ENCODE measurements at places on chromosomes 12 and 14.

DNA sequence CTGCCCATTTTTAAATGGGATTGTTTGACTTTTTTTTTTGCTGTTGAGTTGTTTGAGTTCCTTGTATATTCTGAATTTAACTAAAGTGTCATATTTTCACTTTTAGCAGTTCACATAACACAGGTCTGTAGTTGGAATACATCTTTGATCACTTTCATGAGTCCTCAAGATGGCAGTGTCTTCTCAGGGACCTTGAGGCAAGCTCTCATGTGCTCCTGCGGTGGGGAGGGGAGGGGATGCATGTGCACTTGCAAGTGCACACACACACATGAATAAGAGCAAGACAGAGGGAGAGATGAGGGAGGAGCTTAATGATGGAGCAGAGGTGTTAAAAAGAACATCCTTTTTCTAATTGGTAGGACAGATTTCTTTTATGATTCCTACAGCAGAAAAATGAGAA is 291.4 kb upstream of the OR4E1 start:
- no peak for DNase-seq

DNA sequence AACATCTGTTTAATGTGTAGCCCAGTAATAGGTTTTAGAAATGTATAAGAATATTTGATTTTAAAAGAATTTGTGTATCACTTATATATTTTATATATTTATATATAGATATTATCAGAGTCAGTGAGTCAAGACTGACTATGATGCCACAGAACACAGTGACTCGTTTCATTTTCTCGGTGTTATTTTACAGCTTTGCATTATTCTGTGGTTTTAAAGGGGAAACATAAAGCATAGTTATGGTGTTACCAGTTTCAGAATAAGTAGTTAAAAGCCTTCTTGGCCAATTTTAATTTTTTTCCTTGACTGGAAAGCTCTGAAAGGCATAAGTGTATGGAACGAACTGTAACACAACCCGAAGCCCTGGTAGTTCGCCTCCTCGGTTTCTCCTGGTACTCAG is 91.0 kb downstream of the GRIP1 start:
- DNase-seq, result no peak

DNA sequence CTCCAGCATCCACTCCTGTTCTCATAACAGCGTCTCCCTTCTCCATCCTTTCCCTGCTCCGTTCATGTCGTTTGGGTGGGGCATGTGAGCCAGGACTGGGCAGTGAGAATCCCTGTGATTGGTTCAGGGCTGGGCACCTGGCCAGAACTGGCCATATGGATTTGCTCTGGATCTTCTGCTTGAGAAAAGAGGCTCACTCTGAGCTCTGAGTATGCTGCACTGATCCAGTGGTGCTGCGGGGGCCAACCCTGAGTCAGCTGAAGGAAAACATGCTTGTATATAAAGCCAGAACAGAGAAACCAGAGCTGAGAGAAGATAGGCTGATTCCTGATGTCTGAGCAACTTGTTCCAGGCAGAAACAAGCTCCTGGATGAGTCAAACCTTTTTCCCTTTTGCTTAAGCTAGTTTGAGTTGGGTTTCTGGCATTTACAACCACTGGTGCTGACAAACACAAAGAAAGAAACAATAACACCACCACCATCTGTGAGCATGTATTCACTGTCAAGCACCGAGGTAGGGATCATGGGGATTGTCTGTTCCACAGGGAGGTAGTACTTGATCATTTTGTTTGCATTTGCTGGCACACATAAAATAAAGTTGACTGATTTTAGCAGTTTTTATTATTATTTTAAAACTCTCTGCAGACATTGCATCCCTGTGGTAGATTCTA is 14.0 kb upstream of the HPD start:
- peak; percentile 92 for DNase-seq

DNA sequence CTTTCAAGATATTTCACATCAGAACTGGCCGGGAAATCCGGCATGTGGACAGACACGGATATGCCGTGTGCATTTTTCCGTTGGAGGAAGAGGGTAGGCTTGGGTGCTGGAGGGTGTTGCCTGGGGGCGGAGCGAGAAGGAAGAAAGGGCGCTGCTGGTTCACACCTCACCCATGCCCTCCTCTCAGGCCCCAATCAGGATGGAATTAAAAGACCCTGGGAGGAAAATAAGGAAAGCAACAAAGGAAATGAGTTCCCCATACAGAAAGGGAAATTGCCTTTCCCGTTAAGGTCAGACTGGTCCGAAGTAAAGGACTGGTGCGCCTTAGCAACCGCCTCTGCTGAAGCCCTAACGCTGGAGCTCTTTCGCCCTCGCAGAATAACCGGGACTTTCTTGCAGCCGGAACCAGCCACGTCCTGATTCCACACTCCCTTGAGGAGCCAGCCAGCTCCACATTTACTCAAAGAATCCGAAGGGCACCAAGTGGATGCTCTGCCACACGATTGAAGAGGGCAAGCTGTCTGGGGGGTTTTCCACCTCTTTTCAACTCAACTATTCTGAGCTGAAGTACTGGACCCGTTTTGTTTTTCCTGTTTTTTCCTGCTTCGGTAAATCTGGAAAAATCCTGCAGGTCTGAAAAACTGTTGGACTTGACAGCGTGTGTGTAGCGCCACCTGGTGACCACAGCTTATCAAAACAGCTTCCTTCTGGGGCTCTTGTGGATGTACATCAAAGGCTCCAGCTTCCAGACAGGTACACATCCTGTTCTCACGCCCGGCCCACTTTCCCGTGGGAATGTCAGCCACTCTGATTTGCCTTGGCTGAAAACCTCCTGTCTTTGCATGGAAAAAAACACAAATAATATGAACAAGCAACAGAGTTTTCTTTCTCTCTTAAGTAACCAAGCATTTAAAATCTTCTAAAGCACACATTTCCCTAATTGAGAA is 37.6 kb upstream of the BCL2L14 start:
- DNase-seq, result peak; percentile 74

DNA sequence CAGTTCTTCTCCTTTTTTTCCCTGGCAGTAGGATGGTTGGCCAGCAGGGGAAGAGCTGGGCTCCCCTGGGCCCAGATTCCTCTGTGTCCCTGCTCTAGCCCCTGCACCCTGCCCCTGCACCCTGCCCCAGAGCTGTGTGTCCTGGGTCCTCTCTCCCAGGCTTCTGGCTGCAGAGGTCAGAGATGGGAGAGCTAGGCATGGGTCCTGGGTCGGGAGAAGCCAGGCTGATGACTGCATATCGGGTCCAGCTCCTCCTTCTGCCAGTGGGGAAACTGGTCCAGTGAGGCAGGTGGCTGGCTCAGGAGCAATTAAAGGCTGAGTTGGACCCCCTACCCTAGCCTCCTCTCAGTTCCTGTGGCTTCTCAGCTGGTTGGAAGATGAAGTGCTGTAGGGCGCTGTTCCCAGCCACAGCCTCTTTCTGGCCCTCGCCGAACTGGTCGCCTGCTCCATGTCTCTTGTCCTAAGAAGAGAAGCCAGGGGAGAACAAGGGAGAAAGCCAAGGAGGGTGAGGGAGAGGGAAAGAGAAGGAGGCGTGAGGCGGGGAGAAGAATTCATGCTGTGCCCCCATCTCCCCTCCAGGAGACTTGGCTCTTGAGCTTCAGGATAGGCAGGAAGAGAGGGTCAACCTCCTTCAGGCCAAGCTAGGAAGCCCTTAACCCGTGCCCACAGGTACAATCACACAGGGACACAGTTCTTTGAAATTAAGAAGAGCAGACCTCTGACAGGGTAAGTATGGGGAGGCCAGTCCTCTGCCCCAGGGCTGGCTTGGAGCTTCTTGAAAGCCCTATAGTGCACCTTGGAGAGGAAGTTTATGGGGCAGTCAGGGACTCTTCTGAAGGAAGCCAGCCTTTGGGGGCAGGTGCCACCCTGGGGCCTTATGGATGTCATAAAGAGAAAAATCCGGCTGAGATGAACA is 9.5 kb downstream of the VASH1 start:
- no peak for DNase-seq

DNA sequence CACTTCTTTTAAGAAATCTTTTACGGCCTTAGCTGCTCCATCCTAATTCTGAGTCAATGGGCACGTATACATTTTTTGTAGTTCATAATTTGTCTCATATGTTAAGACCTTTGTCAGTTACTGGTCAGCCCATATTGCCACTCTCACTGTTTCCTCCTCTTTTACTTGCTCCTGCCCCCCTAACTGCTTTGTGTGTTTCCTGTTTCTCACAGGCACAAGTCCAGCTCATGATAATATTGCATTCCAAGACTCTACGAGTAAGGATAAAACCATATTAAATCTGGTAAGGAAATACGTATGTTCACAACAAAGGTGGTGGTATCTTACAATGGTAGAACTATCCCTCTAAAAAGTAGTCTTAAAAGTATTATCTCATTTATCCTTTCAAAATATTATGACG is 111.7 kb downstream of the DNAI7 start:
- no peak for DNase-seq

GRCh38 chr12:26114720-26115401 is 10.0 kb downstream of the BHLHE41 start:
- no peak for DNase-seq

DNA sequence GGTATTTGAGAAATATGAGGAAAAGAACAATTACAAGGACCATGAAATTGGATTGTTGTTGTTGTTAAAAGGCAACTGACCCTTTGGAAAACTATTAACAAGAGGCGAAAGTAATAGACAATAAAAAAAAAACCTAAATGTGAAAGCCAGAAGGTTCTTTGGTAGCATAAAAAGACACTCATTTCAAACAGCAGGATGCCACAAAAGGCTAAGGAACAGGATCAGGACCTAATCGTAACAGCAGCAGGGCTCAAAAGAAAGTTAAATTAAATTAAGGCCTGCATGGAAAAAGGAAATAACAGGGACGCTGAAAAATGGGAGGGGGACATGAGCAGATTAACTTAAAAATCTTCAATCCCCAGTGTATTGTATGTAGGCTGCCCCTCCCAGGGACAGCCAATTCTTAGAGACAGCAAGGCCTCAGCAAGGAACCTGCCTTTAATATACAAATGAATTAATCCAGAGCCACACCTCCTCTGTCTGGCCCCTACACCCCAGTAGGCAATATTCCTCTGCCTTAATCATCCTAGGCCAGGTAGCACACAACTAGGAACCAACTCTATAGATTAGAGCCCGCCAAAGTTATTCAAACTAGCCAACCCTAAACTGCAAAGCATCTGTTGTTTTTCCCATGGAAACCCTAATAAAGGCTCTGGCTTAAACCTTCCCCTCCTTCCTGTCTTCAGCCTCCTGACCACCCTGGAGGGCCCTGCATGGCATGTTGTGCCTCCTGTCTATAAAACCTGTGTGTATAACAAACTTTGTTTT is 28.4 kb upstream of the AP4S1 start:
- no peak for DNase-seq

DNA sequence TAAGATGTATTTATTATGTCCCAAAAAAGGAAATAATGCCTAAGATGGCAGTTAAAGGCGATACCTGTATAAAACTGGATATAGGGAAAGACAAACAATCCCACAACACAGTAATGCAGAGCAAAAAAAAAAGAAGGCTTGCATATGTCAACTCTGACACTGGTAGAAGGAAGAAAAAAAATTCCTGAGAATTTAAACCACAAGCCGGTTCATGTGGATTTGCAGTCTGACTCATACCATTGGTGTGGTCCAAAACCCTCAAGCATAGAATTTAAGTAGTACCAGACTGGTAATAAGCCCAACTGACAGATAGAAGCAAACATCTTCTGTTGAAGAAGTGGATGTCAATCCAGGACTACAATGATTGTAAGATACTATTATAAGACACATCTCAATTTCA is 7.2 kb downstream of the DNAI7 start:
- no peak for DNase-seq

- peak; percentile 29 for DNase-seq
These were observed 638.3 kb upstream of the TMEM132C start for GRCh38 chr12:127628645-127629044.

- DNase-seq, result no peak
These were observed 357.8 kb downstream of the DUSP6 start for GRCh38 chr12:88994537-88994936.

- DNase-seq, result no peak
These were observed 71.0 kb downstream of the SLC6A15 start for GRCh38 chr12:84841591-84841990.

GRCh38 chr12:106227641-106228319 is 20.0 kb downstream of the CKAP4 start:
- peak; percentile 63 for DNase-seq

- peak; percentile 56 for DNase-seq
These were observed 1.7 kb downstream of the CDKN1B start for GRCh38 chr12:12718853-12719252.

DNA sequence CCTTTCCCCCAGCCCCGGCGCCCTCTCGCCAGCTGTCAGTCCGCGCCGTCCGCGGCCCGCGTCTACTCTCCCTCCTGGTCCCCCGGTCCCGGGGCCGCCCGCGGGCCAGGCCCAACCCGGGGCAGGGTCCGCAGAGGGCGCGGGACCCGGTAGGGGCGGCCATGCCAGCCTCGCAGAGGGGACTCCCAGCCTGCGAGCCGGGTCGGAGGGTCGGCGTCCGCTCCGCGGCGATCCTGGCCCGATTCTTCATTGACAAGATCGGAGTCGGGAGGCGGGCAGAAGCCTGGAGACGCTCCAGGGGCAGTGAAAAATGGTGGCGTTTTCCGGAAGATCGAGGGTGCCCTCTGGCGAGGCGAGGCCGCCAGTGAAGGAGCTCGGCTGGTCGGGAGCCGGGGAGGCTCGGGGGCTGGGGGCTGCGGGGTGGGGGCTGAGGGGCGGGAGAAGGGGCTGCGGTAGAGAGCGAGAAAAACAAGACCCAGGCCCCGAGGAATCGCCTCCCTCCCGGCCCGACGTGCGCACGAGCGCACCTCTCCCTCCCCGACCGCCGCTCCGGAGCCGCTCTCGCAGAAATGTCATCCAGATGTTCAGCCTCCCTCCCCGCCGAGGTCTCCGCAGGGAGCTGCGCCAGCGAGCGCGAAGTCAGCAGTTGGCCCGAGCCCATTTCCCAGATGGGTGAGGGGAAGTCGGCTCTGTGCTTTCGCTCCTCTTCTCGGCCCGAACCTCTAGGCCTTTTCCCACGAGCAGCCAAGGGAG is 647 bp upstream of the TGFB3 start:
- peak; percentile 90 for DNase-seq
